ENCODE measurements at places on chromosomes 11 and 22.

- DNase-seq: no peak
Measured at GRCh38 chr11:70080763-70081162, 2.6 kb downstream of the ANO1 start.

- DNase-seq: no peak
Measured at GRCh38 chr11:10373340-10373739, 68.5 kb downstream of the ADM start.

DNA sequence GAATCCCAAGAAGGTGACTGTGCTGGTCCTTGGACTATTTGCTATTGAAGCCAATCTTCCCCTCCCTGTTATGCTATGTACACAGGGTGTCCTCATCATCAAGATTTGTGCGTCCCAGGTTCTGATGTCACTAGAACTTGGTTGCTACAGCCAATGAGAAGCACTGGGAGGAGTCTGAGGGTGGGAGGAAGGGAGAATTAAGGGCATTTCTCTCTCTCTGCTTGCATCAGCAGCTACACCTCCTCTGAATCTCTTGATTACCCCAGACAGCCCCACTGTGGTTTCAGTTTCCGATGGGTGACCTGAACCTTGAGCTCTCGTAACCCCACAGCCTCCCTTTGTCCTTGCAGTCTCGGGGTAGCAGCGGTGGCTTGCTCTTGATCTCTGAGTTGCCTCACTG, 212.4 kb upstream of the SESN3 start:
- DNase-seq: no peak

GRCh38 chr22:39123751-39124581, 26.9 kb downstream of the APOBEC3H start:
- no peak for DNase-seq

DNA sequence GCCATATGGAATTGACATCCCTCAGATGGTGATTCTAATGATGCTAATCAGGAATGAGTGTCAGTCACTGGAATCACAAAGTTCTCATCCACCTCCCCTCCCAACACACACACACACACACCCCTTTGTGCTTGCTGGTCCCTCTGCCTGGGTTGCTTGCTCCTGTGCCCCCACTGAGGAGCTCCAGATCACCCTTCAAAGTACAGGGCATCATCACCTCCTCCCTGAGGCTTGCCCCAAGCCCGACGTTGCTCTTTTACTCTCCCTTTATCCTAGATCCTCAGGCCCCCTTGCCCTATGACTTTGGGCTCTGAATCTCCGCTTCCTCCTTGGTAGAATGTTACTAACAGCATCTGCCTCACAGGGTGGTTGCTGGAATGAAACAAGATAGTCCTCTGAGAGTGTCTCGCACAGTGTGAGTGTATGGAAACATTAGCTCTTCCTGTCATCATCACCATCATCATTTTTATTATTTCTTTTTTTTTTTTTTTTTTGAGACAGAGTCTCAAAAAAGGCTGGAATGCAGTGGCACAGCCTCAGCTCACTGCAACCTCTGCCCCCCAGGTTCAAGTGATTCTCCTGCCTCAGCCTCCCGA, 3.4 kb downstream of the TOM1 start:
- no peak for DNase-seq

GRCh38 chr11:11311169-11311568, 41.9 kb downstream of the CSNK2A3 start:
- no peak for DNase-seq

DNA sequence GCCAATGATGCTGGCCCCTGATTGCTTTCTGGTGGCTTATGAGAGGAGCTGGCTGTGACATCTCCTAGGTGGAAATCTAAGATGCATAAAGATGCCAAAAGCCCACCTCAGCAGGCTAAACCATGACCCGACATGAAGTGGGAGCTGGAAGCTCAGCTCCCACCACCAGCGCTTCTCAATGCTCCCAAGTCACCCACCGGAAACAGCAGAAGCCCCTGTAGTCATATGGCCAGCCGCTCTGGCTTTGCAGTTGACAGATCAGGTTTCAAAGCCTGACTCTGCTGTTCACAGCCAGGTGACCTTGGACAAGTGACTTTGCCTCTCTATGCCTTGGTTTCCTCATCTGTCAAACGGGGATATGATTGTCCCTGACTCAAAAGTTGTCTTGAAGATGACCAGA, 29.1 kb upstream of the ANO1 start:
- DNase-seq: no peak

- no peak for DNase-seq
Measured at GRCh38 chr11:83072350-83073242, 899 bp upstream of the RAB30 start.

- no peak for DNase-seq
Measured at GRCh38 chr11:118620529-118621070, 13.2 kb downstream of the PHLDB1 start.

GRCh38 chr11:8814923-8815240, 96.1 kb upstream of the AKIP1 start:
- DNase-seq: no peak

- DNase-seq: peak; percentile 51
Measured at GRCh38 chr11:116691771-116692177, 81.0 kb downstream of the BUD13 start.

DNA sequence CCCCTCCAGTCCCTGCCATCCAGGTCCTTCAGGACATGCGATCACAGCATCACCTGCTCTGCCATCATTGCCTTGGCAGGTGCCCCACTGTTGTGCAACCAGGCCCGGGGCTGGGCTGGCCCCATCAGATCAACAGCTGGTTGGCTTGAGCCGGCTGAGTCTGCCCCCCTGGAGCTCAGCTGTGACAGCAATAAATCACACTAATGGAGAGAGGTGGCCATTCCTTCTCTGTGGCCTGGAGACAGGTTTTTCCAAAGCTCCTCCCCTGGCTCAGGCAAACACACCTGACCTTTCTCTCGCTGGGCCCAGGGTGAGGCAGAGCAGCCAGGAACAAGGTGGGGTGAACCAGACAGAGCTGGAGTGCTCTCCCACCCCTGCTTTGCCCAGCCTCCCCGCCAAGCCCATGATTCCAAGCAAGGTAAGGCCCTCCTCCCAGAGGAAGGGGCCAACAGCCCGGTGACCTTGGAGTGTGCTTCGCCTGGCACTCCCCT, 8.9 kb upstream of the FXYD2 start:
- no peak for DNase-seq

- DNase-seq: no peak
Measured at GRCh38 chr11:62439785-62440602, 21.2 kb downstream of the SCGB1A1 start.

DNA sequence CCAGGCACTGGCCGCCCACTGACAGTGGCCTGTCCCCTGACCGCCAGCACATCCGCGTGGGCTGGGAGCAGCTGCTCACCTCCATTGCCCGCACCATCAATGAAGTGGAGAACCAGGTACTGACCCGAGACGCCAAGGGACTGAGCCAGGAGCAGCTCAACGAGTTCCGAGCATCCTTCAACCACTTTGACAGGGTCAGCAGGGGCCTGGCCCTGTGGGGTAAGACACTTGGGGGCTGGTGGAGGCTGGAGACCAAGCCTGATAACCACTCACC, 6.5 kb downstream of the CTSF start:
- DNase-seq: no peak

- no peak for DNase-seq
Measured at GRCh38 chr11:2204361-2205213, 33.0 kb upstream of the TH start.

- DNase-seq: no peak
Measured at GRCh38 chr11:85180528-85180927, 446.6 kb downstream of the DLG2 start.

DNA sequence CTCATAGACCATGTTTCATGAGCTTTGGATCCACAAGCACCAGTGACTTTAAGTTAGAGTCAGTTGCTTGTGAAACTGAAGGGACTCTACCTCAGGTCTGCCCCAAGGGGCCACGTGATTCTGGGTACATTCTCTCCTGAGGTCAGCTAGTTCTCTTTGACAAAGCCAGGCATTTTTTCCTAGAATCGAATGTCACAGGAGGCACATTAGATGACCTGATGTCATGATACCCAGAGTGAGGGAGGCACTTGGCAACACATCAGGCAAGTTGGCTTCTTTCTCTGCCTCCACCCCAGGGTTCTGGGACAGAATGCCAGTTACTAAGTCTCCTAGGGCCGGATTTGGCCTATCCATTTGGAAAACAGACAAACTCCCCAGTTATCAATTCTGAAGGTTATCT, 93.0 kb downstream of the APIP start:
- no peak for DNase-seq

DNA sequence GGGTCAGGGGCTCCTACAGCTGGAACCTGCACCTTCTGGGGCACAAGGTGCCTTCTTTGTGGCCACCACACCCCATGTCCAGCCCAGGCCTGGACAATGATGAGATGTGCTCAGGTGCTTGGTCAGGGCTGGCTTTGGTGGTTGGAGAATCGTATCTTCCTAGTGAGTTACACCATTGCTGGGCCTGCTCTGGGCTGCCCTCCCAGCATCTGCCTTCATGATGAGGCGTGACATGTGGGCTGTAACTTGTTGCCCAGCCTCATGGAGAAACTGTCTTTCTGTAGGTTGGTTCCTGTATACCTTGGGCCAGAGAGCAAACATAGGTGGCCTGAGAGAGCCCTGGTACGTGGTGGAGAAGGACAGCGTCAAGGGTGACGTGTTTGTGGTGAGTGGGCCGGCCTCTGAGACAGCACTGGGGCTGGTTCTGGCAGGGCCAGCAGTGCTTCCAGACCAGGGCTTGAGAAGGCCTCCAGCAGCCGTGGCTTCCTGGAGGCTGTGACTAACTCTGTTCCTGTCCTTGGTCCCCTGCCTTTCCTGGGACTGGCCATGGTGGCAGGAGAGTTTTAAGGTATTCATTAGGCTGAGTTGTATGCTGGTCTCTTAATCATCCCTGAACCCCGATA, 18.1 kb downstream of the TRMU start:
- no peak for DNase-seq

GRCh38 chr11:36048496-36049247, 104.8 kb downstream of the LDLRAD3 start:
- no peak for DNase-seq

- no peak for DNase-seq
Measured at GRCh38 chr11:60393016-60393415, 3.2 kb upstream of the MS4A14 start.

DNA sequence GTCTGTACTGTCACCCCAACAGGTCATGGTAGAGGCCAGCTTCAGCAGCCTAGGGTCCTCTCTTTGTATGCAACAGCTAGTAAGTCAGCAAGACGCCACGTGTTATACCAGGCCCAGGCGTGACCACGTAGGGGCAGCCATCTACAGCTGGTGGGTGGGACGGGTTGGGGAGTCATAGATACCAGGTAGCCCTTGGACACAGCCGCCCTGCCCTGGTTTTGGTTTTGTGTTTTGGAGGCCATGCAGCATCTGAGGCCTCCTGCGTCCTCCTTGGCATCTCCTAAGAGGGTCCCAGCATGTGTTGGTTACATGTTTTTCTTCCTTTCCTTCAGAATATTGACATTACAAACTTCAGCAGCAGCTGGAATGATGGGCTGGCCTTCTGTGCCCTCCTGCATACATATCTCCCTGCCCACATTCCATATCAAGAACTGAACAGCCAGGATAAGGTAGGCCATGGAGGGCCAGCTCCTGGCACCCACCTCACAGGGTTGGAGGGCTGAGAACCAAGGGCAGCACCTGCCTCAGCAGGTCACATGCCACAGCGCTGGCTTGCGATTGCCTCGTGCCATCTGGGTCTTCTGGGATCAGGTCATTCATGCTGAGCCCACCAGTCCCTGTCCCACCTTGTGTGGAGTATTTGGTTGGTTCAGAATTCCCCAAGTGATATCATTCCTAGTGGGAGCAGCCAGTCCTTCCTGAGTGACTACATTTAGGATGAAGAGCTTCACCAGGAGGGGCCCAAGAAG, 16.0 kb upstream of the ADORA2A start:
- no peak for DNase-seq

DNA sequence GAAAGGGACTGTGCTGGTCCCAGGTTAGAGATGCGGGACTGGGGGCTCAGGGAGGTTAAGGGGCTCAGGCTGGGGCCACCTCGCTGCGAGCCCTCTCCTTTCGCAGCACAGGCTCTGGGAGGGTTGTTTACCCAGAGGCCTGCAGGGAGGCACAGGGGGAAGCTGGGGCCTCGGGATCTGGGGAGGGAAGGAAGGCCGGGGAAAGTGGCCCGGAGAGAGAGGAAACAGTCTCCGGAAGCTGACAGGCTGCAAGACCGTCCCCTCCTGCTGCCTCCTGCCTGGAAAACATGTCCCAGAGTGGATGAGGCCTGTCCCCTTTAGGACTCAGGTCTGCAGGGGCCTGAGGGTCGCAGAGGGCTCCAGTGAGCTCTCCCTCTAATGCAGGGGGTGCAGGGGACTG, 45.4 kb downstream of the MYO7A start:
- DNase-seq: no peak

GRCh38 chr22:42632096-42632495, 8.3 kb downstream of the ATP5MGL start:
- no peak for DNase-seq
